ENCODE measurements at places on chromosomes 16 and 17.

DNA sequence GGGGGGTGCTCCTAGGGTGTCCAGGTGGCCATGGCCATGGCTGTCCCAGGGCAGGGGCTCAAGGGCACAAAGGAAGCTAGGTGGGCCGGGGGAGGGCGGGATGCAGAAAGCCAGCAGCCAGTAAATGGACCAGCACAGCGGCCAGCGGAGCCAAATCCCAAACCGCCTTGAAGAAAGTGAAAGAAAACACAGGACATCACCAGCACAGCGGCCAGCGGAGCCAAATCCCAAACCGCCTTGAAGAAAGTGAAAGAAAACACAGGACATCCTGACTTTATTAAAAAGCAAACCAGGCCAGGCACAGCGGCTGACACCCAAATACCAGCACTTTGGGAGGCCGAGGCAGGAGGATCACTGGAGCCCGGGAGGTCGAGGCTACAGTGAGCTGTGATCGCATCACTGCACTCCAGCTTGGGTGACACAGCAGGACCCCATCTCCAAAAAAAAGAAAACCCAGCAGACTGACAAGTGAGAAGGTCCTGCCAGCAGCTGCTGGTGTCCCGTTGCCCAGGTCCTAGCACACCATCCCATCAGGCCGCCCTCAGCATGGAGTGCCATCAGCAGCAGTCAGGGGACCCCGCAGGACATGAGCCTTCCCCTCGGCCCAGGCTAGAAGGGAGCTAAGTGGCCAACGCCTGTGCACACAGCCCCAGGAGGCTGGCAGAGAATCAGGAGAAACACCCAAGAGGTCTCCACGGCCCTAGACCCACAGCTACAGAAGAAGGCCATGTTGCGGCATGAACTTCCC lies 17.0 kb downstream of the SLC38A10 start:
- no peak for DNase-seq

GRCh38 chr17:16439811-16440351 lies 24.5 kb downstream of the TRPV2 start:
- DNase-seq: no peak

DNA sequence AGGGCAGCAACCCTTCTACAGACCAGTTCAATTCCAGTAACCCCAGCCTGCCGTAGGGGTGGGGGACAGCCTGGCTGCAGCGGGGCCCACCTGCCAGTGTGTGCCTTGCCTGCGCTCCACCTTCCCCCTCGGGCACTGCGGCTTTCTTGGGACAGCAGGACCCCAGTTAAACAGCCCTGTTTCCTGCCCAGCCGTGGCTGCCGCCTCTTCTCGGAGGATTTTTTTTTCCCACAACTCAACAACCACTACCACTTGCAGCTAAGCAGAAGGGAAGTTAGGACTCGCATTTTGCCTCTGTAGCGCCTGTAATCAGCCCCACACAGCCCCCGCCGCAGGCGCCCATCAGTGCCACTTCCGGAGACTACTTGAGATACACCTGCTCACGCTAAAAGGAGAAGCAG lies 76.1 kb downstream of the RAI1 start:
- DNase-seq: no peak

GRCh38 chr17:80843741-80844156 lies 147.9 kb upstream of the CHMP6 start:
- DNase-seq: no peak

GRCh38 chr17:206941-207560 lies 25.6 kb upstream of the DOC2B start:
- DNase-seq: no peak

GRCh38 chr17:69654981-69655855 lies 240.7 kb downstream of the MAP2K6 start:
- DNase-seq: no peak

GRCh38 chr17:64736804-64737492 lies 74.8 kb upstream of the SMURF2 start:
- peak; percentile 9 for DNase-seq

- DNase-seq: no peak
These were observed 231.9 kb downstream of the PARN start for GRCh38 chr16:14398014-14398717.

GRCh38 chr17:33520426-33521330 lies 227.6 kb upstream of the ASIC2 start:
- no peak for DNase-seq

GRCh38 chr17:319266-319665 lies 33.3 kb downstream of the RPH3AL start:
- DNase-seq: no peak

DNA sequence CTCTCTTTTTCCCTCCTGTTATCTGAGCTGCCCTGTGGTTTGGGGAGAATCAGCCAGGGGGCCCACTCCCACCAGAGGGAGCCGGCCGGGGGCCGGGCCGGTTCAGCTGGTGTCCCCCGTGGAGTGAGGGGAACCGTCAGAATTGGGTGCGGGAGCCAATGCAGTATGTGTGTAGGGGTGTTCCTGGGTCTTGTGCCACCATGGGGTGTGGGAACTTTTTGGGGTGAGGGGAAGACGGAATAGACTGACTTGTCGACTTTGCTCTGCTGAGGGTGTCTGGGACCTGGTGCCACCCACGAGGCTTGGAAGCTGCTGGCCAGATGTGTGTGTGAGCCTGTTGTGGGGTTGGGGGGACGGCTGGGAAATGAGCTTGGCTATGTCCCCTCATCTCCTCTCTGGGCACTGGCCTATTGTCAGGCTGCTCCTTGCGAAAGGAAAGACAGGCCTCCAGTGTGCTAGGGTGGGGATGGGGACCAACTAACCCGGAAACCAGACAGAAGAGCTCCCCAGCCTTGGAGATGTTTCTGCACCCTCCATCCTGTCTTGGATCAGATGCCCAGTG lies 9.9 kb downstream of the RARA start:
- DNase-seq: no peak

GRCh38 chr17:71975331-71975801 lies 145.5 kb upstream of the SOX9 start:
- DNase-seq: no peak

DNA sequence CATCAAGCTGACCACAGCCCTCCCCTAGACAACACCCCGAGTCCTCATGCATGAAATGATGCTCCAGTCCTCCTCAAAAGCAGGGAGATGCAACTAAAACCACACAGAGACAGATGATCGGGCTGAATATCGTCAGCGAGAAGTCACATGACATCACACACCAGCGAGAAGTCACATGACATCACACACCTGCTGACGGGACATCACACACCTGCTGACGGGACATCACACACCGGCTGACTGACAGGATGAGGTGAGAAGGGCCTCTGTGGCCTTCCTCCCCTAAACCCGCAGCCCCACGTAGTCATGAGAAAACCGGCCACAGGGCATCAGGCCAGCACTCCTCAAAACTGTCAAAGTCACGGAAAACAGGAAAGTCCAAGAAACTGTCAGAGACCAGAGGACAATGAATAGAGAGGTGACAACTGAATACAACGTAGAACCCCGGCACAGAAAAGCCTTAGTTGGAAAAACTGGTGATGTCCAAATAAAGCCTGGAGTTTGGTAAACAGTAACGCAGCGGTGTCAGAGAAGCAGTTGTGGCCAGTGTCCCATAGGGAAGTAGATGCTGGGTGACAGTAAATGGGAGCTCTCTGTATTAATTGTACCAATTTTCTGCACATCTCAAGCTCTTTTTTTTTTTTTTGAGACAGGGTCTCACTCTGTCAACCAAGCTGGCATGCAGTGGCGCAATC lies 14.3 kb downstream of the LITAF start:
- DNase-seq: peak; percentile 31

DNA sequence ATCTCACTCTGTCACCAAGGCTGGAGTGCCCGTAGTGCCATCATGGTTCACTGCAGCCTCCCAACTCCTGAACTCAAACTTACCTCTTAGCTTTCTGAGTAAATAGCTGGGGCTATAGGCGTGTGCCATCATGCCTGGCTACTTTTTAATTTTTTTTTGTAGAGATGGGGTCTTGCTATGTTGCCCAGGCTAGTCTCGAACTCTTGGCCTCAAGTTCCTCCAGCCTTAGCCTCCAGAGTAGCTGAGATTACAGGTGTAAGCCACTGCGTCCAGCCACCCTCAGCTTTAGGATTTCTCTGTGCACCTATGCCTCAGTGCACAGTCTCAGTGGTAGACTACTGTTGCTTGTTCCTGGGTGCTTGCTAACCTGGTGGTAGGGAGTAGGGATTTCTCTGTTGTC lies 5.5 kb downstream of the SLC7A6 start:
- DNase-seq: no peak

DNA sequence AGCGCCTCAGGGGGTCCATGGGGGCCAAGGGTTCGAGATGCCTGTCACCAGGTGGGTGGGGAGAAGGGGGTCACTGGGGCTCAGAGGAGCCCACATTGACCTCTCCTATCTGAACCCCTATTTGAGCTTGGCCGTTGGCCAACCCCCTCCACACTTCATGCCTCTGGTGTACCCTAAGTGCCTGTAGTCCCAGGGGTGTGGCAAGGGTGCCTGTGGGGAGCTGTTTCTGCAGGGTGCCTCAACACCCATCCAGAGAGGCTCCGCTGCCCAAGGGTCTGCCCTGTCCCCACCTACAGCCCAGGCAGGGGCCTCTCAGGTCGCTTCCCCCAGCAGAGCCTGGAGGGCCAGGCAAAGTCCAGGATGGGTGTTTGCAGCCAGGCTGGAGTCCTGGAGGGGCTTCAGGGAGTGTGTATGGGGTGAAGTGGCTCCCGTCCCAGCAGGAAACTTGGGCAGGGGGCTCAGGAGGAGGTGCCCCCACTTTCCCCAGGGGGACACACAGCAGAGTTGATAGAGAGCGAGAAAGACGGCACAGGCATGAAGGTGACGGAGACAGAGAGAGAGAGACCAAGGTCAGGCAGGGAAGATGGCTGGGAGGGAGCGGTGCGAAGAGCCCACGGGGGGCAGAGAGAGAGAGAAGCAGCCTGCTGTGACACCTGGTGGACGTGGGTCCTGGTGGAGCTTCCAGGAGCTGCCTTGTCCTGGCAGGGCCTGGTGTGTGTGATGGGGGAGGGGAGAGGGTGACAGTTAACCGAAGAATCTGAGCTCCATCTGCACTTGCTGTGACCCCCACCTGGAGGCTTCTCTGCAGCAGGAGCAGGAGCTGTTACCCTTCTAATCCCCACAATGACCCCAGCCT lies at the start of gene SEPTIN12:
SEPTIN12 (minus strand) TSS at position 719 of the 856 bp plus-strand sequence; CDS start at position 19, 700 bp downstream.
- DNase-seq: no peak
